RCC 7860 (cell line): ENCODE measurements at places on chromosomes 11 and 22.

GRCh38 chr11:73205661-73206343 is 12.3 kb upstream of the P2RY2 start:
- no peak for DNase-seq

DNA sequence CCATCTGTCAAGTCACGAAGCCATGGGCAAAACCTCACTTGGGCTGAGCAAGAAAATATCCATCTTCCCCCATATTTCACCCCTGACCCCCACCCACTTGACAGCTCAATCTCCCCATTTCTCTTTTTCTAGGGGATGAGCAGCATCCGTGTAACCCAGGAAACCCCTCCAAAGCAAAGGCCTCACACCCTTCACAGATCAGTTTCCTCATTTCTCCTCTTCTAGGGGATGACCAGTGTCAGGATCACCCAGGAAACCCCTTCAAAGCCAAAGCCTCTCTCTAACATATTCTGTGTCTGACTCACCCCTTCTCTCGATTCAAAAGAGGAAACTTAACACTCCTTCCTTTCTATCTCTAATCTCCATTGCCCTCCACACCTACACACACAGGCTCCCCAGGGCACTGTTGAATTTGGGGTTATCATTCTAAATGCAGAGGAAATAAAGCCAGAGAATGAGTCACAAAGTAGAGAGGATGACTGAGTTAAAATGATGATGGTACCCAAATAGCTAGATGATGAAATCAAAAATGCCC is 439.7 kb downstream of the BUD13 start:
- DNase-seq: no peak

DNA sequence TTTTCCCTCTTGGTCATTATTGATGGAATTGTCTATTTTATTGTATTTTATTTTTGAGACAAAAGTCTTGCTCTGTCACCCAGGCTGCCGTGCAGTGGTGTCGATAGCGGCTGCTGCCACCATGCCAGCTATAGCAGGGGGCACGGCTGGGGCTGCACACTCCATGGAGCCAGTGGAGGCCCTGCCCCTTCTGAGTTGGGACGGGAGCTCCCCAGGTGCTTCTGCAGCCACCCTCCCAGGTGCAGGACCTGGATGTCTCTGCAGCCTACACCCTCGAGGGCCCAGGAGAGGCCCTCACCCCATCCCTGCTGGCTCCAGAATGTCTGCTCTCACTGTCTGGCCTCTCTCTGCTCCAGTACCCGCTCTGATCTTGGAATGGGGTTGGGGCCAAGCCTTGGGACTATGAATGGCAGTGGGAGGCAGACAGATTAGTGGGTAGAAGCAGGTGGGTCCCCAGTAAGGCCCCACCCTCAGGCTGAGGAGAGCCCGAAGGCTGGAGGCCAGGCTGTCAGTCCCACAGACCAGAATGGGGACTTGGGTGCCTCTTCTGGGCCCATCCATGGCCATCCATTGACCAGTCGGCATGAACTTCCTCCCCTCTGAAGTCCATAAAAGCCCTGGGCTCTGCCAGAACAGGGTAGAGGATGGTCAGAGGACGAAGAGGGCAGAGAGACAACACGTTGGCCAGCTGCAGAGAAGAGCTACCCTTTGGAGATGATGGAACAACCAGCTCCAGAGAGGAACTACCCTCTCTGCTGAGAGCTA is 49.6 kb upstream of the ATXN10 start:
- no peak for DNase-seq

- DNase-seq: no peak
Measured at GRCh38 chr11:32752001-32752400, 42.5 kb downstream of the CCDC73 start.

DNA sequence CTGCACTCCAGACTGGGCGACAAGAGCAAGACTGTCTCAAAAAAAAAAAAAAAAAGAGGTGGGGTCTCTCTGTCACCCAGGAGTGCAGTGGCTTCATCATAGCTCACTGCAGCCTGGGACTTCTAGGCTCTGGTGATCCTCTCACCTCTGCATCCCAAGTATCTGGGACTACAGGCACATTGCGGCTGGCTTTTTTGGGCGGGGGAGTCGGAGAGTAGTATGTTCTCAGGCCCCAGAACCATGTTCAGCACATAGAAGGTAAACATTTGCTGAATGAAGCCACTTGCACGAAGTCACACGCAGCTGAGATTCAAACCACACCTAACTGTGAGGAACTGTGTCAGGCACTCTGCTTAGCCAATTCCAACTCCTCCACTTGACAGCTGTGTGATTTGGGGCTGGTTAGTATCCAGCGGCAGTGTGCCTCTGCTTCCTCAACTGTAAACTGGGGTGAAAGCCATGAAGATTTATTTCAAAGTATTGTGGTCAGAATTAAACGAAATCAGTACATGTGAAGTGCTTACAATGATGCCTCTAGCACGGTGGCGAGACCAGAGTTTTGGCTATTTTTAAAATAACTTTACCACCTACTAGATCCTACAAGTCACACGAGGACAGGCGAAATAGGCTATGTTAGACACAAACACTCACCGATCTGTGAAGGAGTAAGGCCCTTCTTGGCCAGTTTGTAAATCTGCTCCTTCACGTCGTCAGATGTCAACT is 789 bp downstream of the RPS13 start:
- DNase-seq: no peak

DNA sequence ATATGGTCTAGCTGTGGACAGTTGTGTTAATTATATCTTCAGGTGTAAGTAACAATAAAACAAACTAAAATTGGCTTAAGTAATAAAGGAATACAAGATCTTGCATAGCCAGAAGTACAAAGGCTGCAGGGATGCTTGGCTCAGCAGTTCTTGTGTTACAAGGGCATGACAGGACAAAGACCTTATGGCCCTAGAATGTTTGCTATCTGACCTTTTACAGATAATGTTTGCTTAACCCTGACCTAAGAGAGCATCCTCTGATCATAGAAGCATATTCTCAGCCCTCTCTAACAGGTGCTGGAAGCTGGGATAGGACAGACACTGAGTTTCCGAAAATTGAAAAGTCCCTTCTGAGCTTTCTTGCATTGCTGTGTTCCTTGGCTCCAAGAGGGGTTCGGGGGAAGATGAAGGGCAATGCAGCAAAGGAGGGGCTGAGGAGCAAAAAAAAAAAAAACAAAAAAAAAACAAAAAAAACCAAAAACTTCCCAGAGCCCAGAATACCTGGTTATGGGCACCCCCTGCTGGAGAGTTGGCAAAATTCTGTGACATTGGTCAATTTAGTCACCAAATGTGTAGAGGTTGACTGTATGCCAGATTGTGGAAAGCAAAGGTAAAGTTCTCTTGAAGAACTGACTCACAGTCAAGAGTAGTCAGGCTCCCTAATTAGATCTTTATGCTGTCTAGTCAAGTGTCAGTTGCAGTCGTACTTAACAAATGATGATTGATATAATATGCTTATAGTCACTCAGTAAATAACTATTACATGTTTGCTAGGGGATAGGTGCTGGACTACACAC is 10.4 kb upstream of the HIKESHI start:
- peak; percentile 26 for DNase-seq

DNA sequence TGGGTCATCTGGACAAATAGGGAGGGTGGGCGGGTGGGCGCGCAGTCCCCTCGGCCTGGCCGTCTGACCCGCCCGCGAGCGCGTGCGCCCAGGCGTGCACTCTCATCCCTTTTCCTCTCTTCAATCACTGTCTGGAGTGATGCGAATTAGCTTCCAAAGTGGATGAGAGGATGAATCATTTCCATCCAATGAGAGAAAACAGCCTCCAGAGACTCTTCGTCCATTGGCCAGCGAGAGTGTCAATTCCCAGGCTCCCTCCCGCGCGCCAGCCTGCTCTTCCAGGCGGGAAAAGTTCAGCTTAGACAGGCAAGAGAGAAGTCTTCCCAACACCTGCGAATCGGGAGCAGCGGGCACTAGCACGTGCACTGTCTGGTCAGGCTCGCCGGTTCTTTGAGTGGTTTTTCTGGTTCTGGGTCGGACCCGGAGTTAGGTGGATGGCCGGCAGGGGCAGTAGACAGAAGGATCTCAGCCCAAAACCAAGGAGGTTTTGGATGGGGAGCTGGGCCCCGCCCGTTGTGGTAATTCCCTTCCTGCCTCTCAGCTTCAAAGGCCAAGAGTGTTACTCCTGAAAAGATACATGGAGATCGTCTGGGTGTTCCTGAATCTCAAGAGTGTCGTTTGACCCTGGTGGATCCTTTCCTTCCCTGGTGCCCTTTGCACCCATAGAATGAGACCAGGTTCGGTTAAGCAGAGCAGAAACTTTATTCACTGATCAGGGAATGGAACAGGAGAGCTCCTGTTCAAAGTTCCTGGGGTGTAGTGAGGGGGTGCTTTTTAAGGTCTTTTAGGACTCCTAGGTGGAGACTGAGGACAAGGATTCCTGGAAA is 33.4 kb upstream of the GLYATL1 start:
- peak; percentile 82 for DNase-seq

- DNase-seq: no peak
Measured at GRCh38 chr11:69027704-69028372, 14.8 kb upstream of the MRGPRF start.

DNA sequence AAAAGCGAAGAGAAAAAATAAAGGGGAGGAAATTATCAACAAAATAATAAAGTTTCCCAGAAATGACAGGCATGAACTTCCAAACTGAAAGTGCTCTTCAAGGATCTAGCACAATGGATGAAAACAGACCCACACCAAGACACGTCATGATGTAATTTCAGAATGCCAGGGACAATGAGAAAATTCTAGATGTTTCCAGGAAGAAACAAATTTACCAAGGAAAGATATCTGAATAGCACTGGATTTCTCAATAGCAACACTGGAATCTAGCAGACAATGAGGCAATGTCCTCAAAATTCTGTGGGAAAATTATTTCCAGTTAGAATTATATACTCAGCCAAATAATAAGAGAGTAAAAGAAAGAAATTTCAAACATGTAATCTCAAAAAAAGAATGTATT is 46.0 kb downstream of the DENND5A start:
- no peak for DNase-seq

GRCh38 chr11:119028346-119029068 is 2.2 kb downstream of the SLC37A4 start:
- DNase-seq: no peak

- DNase-seq: no peak
Measured at GRCh38 chr11:66044757-66045156, 4.2 kb downstream of the GAL3ST3 start.

DNA sequence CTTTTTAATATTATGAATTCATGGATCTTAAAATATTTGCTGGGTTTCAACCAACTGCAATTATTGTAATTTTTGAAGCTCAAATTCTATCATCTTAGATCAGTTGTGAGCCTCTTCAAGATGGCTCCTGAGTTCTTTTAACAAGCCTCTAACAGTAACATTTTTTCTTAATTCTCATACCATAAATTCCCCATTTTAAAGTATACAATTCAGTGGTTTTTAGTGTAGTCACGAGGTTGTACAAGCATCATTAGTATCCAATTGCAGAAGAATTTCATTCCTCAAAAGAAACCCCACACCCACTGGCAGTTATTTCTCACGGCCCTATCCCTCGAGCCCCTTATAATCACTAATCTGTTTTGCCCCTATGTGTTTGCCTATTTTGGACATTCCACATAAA is 270.8 kb downstream of the SBF2 start:
- no peak for DNase-seq

GRCh38 chr11:122633219-122633829 is 22.2 kb upstream of the UBASH3B start:
- DNase-seq: peak; percentile 62

GRCh38 chr11:130725421-130726233 is 190.7 kb downstream of the SNX19 start:
- DNase-seq: peak; percentile 9

DNA sequence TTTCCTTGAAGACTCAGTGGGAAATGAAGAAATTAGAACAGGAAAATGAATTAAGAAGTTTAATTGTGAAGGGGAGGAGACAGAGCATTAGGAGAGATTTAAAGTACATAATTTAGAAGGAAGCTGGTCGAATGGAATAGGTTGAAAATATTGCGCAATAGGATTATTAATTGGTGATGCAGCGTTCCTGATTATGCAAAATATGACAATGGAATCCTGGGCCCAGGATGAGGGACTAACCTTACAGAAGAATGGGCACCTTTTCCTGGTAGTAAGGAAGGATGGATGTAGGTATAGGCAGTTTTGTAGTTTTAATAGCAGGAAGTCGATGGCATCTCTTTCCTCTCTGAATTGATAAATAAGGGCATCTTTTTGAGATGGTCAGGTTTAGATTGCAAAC is 7.8 kb downstream of the TTC12 start:
- DNase-seq: no peak

DNA sequence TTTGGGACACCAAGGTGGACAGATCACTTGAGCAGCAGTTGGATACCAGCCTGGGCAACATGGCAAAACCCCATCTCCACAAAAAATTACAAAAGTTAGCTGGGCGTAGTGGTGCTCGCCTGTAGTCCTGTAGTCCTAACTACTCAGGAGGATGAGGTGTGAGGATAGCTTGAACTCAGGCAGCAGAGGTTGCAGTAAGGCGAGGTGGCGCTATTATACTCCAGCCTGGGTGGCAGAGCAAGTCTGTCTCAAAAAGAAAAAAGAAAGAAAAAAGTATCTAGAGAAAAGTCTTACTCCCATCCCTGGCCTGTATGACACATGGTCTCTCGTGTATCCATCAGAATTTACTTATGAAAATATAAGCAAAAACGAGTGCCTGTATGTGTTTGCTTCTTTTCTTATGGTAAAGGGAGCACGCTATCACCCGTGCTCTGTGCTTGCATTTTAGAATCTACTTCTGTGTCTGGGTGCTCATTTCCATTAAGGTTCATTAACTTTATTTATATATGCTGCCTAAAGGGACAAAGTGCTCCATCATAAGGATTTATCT is 15.4 kb upstream of the CPT1A start:
- DNase-seq: no peak

DNA sequence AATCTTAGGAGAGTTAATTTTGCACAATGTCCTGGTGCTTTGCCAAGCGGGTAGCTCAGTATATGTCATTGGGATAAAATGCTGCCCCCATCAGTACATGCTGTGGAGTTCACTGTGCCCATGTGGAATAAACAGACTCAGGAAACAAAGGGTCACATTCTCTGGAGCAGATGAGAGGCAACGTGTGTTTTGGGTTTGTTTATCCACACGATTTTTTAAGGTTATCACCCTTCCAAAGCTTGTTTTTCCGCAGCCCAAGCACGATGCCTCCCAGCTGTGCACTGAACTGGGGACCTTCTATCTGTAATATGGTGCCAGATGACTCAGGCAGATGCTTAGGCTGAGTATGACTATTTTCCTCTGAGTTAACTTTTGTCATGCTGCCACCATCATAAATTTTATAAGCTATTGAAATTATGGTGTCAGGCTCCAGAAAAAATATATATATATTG is 6.5 kb downstream of the OR4D6 start:
- DNase-seq: no peak

DNA sequence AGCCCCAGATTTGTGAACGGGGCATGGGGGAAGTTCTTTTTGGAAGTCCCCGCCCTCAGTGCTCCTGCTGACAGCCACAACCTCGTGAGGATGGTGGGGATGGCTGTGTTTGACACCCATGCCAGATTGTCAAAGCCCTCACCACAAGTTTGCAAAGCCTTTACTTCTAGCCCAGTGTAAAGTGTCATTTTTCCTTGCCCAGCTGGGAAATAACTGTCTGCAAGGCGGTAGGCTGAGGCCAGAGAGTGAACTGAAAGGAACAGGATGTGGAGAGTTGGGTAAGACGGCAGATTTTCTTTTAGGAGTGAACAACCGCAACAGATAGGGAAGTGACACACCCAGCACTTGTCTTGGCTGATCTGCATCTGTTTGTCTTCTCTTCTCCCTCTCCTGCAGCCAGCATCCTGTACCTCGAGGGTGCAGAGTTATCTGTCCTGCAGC is 13.6 kb downstream of the IL17RA start:
- DNase-seq: no peak

- no peak for DNase-seq
Measured at GRCh38 chr11:64643920-64644646, 53.1 kb downstream of the SLC22A12 start.
